ENCODE measurements at places on chromosomes 6 and 20. TPM values are rescaled to one million over a fixed set of nuclear protein-coding genes. Genes with fewer than 3 reads are reported as not detected.

ZNF451 gene
- total RNA-seq = 27.2 TPM

SYCP2 gene
- total RNA-seq = 0.10 TPM

PLCB1 gene
- total RNA-seq = 4.1 TPM

FITM2 gene
- total RNA-seq = 7.6 TPM

TCP11 gene
- total RNA-seq = not detected

CGA gene
- not detected for total RNA-seq

PRDM1 gene
- total RNA-seq = 1.7 TPM

FOXO3 gene
- 293 TPM for total RNA-seq

UBR2 gene
- total RNA-seq = 45.2 TPM

DACT2 gene
- total RNA-seq = not detected

XKR7 gene
- total RNA-seq = not detected

IMPG1 gene
- not detected for total RNA-seq

CDH26 gene
- total RNA-seq = 0.27 TPM

RSPH3 gene
- total RNA-seq = 1.9 TPM

FAM110A gene
- total RNA-seq = 2.3 TPM

All from gastrocnemius medialis (tissue), 4 donors.